ENCODE measurements at places on chromosomes 5 and 9. TPM values are rescaled to one million over a fixed set of nuclear protein-coding genes. Genes with fewer than 3 reads are reported as not detected.

The CDC20B gene
- not detected for total RNA-seq

The ADRA1B gene
- 4.0 TPM for total RNA-seq

The SLC6A3 gene
- total RNA-seq = not detected

The C9 gene
- total RNA-seq = not detected

The COMMD10 gene
- 26.3 TPM for total RNA-seq

The F12 gene
- 1.0 TPM for total RNA-seq

The RABGAP1 gene
- 88.4 TPM for total RNA-seq

The PDE6A gene
- not detected for total RNA-seq

The ARID3C gene
- total RNA-seq = not detected

The NIM1K gene
- 0.29 TPM for total RNA-seq

The SLC34A3 gene
- total RNA-seq = not detected

The CACFD1 gene
- 28.9 TPM for total RNA-seq

The UGT3A1 gene
- not detected for total RNA-seq

The DDX4 gene
- not detected for total RNA-seq

The CNTRL gene
- 10.4 TPM for total RNA-seq

The SHISAL2B gene
- not detected for total RNA-seq

The NRARP gene
- total RNA-seq = 2.1 TPM

The PCDHA9 gene
- 1.7 TPM for total RNA-seq

Data from osteocyte (in vitro differentiated cells).